Stimulated activated CD4-positive, alpha-beta T cell treated with anti-CD3 and anti-CD28 coated beads, Interleukin-15, amount 100 ng/mL, for 1 hour (primary cell): ENCODE measurements at places on chromosomes 5 and 9.
A peak's percentile ranks its signal among the peaks of the same experiment; 100 is the strongest.

GRCh38 chr9:9846557-9846956 is 766.2 kb downstream of the PTPRD start:
- DNase-seq = no peak

DNA sequence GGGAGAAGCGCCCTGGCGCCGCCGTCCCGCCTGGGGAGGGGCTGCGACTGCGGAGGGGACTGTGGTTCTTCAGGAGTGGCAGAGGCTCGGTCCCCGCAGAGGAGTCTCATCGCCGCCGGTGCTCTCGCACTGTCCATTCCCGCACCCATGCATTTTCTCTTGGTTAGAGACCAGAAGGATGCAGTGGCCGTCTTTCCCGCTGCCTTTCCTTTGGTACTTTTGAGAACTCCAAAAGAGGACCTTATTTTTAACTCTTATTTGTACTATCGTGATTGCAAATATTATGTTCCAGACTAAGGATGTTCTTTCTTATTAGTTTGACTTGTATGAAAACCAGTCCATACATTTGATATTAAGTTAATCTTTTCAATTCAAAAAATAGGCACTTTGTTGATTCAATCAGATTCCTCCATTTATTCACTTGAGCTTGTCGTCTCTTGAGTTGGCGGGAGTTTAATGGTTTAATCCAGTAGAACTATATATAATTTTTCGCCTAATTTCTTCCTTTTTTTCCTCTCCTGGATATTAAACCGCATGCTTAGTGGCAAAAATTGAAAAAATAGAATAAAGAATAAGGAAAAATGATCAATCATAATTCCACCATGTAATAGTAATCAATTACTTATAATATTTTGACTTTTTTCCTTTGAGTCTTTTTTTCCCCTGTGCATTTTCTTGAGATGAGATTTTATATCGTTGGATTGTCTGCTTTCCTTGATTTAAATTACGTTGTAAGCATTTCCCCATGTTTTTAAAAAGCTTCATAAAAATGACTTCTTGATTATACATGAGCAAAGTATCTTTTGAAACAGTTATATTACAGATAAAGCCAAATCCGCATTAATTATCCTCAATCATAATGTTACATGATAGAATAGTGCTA is 861 bp downstream of the ZFYVE16 start:
- DNase-seq = no peak

- DNase-seq = no peak
These were observed 106.4 kb downstream of the ERCC6L2 start for GRCh38 chr9:95981761-95982390.

- no peak for DNase-seq
These were observed 69.8 kb downstream of the MRPL36 start for GRCh38 chr5:1729641-1730486.

- no peak for DNase-seq
These were observed 54.9 kb upstream of the RPS23 start for GRCh38 chr5:82332886-82333615.

DNA sequence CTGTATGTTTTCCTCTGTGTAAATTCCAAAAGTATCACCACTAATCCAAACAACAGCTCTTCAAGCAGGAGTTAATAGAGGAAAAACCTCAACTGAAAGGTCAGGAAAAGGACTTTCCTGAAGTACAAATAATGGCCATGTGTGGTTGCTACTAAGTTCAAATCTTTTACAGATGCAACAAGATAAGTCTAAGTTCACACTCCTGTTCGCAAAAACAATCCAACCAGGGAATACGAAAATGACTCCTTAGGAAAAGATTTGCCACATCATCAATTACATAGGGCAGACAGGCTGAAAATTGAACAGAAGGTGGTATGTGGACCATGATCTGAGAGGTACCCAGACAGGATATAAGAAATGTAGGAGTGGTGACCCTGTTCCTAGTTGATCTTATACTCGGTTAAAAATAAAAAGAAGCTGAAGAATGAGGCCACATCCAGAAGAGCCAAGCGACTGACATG is 210.2 kb downstream of the TSSK1B start:
- DNase-seq = no peak

DNA sequence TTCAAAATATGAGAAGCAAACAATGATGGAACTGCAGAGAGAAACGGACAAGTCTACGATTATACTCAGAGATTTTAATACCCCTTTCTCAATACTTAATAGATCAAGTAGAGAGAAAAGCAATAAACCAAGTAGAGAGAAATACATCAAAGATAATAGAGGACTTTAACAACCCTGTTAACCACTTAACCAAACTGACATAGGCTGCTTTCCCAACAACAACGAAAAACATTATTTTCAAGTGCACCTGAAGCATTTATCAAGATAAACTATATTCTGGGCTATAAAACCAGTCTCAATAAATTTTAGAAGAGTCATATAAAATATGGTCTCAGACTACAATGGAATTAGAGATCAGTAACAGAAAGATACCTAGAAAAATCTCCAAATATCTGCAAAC is 67.4 kb downstream of the GNAQ start:
- no peak for DNase-seq

DNA sequence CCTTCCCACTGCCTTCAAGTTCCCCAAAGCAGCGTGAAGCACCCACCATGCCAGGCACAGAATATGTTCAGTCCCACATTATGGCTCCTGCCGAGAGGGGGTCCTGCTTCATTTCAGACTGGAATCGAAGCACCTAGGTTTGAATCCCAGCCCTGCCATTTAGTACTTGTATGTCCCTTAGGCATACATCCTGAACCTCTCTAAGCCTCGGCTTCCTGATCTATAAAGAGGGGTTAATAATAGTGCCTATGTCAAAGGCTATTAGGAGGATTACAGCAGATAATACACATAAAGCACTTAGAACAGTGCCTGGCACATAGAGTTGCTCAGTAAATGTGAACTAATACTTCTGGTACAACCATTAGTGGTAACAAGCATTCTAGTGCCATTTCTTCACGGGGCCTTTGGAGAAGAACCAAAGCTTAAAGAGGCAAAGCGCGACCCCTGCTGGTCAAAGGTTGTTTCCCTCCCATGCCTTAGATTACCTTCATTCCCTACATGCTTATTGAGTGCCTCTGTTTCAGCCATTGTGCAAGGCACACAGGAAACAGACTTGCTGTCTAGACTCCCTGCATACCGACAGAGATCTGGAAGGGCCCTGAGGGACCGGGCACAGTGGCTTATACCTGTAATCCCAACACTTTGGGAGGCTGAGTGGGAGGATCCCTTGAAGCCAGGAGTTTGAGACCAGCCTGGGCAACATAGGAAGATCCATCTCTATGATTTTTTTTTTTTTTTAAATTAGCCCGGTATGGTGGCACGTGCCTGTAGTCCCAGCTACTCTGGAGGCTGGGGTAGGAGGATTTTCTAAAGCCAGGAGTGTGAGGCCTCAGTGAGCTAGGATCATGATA is 98.3 kb downstream of the PPARGC1B start:
- DNase-seq = peak; percentile 73

DNA sequence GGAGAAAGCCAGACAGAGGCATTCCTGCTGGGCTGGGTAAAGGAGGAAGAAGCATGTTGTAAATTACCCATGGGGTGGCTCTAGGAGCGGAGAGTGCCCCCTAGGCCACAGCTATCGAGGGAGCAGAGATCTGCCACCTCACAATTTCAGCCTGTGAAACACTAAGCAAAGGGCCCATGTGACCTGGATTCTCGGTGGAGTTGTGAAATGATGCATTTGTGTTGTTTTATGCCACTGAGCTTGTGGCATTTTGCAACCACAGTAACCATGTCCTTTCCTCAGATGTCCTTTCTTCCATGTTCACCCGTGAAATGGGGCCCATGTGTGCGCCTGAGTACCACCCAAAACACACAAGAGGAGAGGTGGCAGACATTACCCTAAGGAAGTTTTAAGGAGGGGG is 159.3 kb downstream of the SYK start:
- no peak for DNase-seq
